ENCODE measurements at places on chromosomes 3 and 15.
A peak's percentile ranks its signal among the peaks of the same experiment; 100 is the strongest.

DNA sequence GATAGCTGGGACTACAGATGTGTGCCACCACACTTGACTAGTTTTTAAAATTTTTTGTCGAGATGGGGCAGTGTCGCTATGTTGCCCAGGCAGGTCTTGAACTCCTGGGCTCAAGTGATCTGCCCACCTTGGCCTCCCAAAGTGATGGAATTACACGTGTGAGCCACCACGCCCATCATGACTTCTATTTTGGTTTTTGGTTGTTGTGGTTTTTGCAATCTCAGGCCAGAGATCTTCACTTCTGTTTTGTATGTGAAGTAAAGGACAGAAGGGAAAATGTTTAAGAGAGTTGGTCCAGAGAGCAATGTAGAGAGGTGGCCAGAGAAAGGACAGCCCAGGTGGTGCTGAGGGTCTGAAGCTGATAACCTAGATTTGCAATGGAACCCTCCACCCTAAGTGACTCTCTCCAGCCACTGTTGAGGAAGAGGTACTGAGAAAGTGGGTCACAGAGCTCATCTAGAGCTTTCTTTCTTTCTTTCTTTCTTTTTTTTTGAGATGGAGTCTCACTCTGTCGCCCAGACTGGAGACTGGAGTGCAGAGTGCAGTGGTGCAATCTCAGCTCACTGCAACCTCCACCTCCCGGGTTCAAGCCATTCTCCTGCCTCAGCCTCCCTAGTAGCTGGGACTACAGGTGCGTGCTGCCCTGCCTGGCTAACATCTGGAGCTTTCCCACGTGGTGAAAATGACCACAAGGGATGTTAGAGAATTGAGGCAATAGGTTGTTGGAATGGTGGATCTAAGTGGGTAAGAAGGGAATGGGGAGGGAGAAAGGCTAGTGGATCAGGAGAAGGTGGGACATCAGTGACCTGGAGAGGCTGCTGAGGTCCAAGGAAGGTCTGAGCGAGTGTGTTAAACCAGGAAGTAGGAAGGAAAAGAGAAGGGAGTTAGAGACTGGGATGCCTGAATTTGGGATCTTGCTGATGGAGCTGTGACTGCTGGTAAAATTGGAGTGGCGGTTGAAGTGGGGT, 22.4 kb upstream of the SEMA4B start:
- no peak for DNase-seq

DNA sequence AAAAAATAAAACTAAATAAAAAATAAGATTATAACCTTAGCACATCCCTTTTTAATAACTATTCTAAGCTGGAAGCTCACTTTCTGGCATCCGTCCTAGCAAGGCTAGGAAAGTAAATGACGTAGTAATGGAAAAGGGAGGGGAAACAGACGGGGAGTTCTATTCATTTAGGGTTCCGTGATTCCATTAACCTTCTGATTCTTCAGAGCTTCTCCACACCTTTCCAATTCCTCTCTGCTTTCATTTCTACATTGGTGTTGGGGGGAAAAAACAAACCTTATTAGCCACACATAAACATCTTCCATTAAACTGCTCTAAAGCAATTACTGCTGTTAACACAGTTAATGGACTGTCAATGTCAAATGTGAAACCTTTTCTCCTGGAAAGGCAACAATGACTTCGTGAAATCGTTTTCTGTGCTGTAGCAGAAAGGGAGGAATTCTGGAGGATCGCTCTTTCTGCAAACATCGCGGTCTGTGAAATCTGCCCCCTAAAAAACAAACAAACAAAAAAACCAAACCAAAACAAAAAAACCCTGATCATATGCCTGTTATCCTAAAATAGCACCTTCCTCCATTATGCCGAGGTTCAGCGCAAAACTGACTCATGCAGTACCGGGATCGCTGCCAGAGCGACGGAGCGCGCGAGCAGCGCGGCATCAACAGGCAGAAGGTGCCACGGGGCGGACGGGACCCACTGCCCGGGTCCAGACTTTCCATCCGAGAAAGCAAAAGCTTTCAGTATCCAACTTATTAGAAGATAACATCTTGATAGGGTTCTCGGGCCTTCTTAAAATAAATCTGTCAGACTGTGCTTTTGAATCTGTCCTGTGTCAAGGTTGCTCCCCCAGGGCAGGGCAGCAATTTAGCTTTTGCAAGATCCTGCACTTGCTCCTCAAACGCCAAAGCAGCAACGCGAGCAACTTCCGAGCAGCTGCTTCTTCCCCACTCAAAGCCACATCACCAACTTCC, 156.2 kb downstream of the FGF12 start:
- DNase-seq, result peak; percentile 24

DNA sequence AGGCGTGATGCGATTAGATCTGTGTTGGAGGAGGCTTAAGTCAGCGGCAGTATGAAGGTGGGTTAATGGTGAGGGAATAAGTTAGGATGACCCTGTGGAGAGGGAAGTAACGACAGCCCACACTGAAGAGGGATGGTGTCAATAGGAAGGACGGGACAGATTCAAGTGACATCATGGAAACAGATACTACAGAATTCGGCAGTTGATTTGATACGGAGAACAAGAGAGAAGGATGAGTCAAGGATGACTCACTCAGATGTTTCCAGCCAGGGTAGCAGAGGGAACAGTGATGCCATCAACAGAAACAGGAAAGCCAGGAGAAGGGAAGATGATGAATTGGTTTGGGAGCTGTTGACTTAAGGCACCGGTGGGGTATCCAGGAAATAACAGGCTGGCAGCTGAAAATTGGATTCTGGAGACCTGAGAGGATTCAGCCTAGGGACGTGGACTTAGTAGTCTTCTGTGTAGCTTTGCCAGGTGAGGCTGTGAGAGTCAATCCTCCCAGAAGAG, 38.0 kb downstream of the SHC4 start:
- DNase-seq, result no peak

DNA sequence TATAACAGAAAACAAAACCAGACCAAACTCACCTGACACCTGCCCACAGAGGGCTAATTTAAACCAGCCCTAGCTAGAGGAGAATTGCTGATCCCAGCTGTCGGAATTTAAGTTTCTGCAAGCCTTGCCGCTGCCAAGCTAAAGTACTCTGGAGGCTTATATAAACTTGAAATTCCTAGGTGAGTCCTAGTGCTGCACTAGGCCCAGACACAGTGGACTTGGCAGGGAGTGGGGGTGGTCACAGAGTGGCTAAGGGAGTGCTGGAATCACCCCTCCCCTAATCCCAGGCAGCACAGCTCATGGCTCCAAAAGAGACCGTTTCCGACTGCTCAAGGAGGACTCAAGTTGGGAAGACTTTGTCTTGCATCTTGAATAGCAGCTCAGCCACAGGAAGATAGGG, 17.6 kb downstream of the TMCO5A start:
- DNase-seq, result no peak

DNA sequence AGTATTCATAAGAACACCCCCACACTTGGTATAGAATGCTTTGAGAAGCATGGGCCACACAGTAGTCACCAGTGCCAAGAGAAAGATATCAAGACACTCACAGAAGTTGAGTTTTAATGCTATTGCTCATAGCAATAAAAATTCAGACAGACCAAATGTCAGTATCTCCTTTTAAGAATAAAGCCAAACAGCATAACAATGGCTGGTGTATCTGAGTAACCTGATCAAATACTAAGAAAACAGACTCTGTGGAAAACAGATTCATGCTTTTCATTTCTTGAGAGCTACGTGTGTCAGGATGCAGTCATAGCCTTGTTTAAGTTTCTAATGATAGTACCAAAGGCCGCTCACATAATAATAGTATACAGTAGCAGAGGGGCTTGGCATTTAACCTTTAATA, 778.5 kb downstream of the MECOM start:
- no peak for DNase-seq

DNA sequence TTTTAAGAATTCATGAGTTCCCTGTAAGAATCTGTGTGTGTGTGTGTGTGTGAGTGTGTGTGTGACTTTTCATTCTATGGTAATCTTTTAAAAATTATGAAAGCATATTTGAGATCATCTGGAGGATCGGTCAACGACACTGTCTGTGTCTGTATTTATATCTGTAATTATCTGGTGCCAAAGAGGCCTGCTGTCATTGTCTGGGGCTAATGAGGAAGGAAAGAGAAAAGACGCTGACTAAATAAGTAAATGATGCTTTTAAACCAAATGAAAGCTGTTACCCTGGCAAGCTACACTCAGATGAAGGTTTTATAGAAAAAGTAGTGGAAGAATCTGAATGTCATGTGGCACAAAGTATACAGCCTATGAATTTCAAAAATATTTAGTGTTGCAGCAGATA, 439.8 kb downstream of the RBMS3 start:
- no peak for DNase-seq

DNA sequence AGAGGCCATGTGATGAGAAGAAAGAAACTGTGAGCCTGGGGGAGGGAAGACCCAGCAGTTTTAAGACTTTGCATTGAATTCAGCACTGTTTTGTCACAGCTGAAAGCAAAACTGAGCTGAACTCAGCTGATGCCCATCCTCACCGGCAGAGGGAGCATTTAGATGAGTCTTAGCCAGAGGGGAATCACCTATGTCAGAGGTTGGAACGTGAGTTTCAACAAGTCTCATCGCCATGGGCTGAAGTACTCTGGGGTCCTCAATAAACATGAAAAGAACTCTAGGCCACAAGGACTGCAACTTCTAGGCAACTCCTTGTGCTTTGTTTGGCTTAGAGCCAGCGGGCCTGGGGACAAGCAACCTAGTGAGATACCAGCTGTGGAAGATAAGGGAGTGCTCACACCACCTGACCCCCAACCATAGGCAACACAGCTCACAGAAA, 324.5 kb downstream of the TBL1XR1 start:
- peak; percentile 67 for DNase-seq

- DNase-seq, result no peak
These were observed 321.6 kb upstream of the DNAJC19 start for GRCh38 chr3:181311186-181311585.

- no peak for DNase-seq
These were observed 76.2 kb downstream of the TGFBR2 start for GRCh38 chr3:30682434-30683155.

GRCh38 chr3:129974564-129974832, at the start of gene TRH:
Gene TRH (plus strand): TSS chr3:129974720. CDS start chr3:129975817, 1,097 bp downstream.
- no peak for DNase-seq

GRCh38 chr3:17639765-17640164, 102.7 kb downstream of the TBC1D5 start:
- no peak for DNase-seq

GRCh38 chr15:86267892-86268291, 188.2 kb downstream of the AGBL1 start:
- no peak for DNase-seq

DNA sequence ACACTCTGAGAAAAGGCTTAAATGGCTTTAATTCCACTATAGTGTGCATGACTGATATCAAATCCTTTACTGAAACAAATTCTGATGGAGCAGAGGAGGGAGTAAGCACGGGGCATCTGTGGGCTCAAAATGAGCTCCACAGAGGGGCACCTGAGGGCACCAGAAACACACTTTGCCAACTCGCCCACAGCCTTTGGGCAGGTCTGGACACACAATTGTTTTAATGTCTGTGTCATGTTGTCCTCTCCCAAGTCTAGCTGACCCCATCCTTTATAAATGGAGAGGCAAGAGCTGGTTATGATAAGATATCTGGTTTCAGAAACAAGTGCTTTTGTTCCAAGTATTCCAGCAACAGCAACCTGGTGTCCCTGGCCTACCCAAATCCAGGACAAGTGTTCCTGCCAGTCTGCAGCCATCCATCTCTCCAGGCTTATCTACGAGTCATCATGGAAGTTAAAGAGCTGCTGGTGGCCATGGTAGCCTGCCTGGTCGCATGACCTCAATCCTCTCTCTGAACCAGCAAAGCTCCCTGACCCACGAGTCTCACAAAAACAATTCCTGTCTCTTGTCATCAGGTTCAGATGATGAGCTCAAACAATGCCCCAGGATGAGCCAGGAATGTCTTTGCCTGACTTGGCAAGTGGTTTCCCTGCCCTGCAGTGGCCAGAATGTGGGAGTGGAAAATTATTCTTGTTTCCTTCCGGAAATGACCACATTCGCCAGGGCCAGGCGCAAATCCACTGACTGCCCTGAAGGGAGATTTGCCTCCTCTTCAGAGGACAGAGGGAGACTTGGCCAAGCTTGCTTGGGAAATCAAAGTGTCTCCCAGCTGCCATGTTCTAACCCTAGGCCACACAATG, 64.4 kb upstream of the TPM1 start:
- DNase-seq, result no peak

DNA sequence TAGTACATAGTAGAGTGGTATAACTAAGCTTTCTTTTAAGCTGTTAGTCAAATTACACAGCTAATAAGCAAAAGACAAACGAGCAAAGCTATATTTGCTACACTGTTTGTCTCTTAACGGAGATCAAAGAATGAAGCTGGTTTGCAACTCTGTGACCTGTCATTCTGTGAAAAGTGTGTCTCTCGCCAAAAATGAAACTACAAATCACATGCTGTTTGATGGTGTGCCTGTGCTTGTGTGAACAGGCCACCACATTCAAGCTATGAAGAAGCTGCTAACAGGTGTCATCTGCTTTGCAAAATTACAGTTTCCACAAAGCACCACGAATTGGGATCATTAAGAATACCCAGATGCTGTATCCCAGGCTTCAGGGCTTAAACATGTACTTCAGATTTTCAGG, 667.8 kb upstream of the NAALADL2 start:
- DNase-seq, result no peak

- DNase-seq, result no peak
These were observed 444.5 kb downstream of the EPHB1 start for GRCh38 chr3:135239615-135239884.

GRCh38 chr3:40768536-40768935, 243.8 kb downstream of the ZNF621 start:
- DNase-seq, result no peak

- no peak for DNase-seq
These were observed 48.7 kb upstream of the RYK start for GRCh38 chr3:134299185-134299887.

DNA sequence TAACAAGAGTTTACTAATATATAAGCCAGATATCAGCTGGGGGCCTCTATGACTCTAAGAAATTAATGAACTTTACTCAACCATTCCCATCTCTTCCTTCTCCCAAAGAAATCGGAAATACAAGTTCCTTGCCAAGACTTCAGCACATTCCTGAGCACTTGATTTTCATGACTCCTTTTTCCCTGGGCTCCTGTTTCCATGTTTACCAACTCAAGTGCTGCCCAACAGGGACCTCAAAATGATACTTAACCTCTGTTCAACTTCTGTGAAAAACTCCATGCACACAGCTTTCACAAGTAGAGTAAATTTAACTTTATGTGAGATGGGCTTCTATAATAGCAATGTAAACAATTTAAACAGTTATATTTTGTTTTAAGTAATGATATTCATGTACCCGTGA, 315.8 kb upstream of the CDIN1 start:
- DNase-seq, result no peak

- peak; percentile 9 for DNase-seq
These were observed 91.0 kb downstream of the CPN2 start for GRCh38 chr3:194259982-194260766.

GRCh38 chr3:175932586-175932985, 1073.5 kb downstream of the NAALADL2 start:
- no peak for DNase-seq

GRCh38 chr15:96333131-96334016, 2.9 kb downstream of the NR2F2 start:
- DNase-seq, result no peak
